ENCODE measurements at places on chromosomes 16 and 17.

DNA sequence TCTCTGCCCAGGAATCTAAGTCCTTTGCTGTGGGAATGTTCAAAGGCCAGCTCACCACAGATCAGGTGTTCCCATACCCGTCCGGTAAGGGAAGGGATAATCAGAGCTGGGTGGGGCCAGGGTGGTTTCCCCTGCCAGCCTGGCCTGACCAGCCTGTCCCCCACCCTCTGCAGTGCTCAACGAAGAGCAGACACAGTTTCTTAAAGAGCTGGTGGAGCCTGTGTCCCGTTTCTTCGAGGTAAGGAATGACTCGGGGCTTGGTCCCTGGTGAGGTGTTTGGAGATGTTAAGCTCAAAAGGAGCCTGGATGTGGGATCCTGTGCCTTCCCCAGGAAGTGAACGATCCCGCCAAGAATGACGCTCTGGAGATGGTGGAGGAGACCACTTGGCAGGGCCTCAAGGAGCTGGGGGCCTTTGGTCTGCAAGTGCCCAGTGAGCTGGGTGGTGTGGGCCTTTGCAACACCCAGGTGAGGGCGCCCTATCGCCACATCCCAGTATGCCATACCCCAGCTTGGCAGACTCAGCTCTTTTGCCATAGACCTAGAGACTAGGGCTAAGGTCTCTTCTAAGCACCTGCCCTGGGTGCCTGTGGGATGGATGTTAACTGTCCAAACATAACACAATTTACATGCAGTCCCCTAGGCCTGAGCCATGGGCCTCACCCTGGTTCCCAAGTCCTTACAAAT is 997 bp downstream of the ACADVL start:
- peak; percentile 65 for DNase-seq

DNA sequence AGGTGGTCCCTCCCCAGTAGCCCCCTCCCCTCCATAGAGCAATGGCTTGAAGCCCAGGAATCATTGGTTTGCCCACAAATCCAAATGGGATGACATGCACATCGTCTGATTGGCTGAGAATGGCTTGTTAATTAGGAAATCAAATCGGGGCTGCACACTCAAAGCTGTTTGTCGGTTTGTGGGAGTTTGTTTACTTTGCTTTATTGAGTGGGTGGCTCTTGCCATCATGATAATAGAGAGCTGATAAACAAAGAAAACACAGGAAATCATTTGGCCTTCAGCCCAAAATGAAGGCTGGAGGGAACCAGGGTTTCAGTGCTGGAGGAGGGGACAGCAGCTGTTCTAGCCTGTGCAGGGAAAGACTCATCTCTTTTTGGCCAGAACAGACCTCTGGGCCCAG is 316.3 kb downstream of the CBLN1 start:
- peak; percentile 39 for DNase-seq

DNA sequence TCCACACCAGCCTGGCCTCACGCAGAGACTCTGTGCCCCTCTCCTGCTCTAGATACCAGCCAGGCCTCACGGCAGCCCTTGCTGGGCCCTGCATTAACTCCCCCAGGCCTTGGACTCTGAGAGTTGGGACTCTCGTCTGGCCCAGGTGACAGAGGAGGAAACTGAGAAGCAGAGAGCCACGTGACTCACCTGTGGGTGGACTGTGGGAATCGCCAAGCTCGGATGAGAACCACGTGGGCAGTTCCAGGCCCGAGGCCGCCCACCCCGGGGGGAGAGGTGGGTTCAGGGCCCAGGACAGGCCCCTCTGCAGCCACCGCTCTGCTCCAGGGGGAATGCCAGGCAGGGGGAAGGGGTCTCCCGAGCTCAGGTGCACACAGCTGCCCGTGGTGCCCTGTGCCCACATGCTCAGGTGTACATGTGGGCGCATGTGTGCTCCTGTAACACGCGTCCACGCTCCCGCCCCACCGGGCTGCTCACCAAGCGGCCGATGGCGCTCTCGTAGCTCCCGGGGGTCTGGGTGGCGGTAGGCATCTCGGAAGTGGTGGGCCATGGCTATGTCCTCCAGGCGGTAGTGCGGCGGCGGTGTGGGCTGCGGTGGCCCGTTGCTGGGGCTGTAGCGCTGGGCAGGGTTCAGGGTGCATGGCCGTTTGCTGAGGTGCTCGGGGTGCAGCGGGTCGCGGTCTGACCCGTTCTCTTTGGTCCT is 18.3 kb upstream of the PABPN1L start:
- no peak for DNase-seq

- no peak for DNase-seq
Measured at GRCh38 chr17:3963237-3964201, 718 bp downstream of the ATP2A3 start.

DNA sequence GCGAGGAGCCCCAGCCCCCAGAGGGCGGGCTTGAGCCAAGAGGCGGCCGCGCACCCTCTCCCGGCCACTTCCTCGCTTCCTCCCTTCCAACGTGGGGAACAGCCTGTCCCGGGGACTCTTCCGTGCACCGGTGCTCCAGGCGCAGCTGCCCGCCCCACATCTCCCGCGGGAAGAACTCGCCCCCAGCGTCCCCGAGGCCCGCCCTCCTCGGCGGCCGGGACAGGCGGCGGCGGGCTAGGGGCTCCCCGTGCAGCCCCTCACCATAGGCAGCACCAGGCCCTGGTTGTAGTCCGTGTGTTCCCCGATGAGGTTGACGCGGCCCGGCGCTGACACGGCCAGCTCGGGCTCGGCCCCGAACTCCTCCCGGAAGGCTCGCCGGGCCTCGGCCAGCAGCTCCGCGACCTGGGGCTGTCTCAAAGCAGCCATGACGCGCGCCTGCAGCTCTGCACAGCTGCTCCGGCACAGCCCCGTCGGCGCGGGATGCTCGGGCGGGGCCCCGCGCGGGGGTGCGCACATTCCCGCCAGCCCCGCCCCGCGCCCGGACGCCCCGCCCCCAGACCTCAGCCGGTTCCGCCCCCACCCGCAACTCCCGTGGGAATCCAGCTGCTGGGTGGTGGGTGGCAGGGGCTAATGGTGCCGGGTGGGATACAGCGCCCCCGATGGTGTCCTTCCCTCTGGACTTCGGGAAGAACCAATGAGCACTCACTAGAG is at the start of gene GALK1:
Gene GALK1, minus strand, starts transcription at position 482 of the 711 bp plus-strand sequence. Its CDS starts 56 bp downstream, at position 426.
- peak; percentile 64 for DNase-seq
